Stimulated activated CD4-positive, alpha-beta T cell treated with anti-CD3 and anti-CD28 coated beads, Interleukin-1b, Interleukin-23, amount 100 ng/mL, for 1 hour (primary cell): ENCODE measurements at places on chromosomes 12 and 14.

DNA sequence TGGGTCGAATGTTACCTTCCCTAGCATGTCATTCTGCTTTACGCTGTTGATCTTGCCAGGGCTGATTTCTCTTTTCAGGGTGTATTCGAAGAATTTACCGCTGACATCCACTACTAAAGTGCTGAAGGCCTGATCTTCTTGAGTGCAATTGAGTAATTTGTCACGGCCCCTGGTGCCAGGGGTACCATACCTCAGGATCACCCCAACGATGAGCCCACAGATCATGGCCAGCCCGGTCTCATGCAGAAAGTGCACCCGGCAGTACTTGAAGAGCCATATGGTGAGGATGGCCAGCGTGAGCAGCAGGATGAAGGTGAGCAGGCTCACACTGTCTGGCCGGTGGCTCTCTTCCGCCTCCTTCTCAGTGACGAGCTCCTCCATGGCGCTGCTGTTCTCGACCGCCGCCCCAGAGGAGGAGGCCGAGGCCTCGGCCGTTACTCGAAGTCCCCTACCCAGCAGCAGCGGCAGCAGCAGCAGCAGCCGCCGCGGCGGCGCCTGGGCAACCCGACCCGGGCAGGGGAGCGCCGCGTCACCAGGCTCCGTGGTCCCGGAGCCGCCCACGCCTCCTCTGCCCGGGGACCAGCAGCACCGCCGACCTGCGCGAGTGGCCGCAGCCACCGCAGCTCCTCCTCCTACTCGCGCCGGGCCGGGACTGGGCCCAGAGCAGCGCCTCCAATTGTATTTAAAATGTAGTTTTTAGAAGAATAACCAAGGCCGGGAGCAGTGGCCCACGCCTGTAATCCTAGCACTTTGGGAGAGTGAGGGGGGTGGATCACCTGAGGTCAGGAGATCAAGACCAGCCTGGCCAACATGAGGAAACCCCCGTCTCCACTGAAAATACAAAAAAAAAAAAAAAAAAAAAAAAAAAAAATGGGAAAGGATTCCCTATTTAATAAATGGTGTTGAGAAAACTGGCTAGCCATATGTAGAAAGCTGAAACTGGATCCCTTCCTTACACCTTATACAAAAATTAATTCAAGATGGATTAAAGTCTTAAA lies 58.5 kb upstream of the TMPO start:
- no peak for DNase-seq

- DNase-seq: peak; percentile 23
Observed at GRCh38 chr12:93773122-93773871, 96.1 kb downstream of the CRADD start.

DNA sequence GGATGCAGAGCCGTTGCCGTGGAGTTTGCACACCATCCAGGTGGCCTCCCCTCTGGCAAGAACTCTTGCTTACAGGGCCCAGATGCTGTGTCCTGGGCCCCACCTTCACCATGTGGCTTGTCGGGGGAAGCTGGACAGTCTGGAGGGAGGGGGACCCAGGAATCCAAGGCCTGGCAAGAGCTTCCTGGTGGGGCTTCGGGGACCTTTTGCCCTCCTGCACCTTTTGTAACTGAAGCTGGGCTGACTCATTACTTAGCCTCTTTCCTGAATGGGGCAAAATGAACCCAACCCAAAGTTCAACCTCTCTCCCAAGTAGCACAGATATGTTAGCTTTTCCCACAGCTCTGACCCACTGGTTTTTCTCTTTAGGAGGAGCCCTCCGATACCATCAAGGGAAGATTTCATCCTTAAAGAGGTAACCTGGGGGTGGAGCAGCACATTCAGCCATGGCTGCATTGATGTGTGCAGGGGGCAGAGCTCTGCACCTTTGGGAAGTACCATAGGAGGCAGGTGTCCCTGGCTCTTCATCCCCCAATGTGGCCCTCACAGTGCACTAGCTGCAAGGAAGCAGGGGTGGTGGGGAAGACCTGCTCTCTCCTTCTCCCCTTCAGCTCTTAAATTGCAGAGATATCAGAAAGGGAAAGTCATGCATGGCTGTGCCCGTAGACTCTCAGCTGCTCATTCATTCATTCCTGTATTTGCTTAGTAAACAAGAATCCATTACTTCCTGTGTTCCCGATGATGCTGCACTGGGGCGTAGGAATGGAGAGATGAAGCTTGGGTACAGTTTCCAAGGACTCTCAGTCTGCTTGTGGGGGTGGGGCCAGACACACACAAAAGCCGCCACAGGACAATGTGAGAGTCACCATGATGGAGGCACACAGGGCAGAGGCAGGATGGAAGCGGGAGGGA lies 13.0 kb downstream of the MVK start:
- DNase-seq: no peak

DNA sequence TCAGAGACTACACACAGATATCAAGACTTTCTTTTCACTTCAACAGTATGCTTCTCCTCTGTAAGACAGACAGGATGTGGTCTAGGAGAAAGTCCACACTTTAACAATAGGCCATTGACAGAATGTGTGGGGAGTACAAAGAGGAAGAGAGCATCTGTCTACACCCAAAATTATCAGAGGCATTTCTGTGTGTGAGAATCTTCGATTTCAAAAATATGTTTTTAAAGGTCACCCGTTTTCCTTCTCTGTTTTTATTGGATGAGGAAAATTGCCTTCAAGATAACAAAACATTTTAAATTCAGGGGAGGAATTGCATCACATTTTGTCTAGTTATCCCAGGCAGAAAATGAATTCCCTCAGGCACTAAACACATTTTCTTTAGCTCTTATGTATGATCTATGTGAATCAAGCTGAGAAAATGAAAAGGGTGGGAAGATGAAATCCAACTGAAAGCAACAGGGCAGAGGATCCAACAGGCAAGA lies 16.4 kb downstream of the NAV3 start:
- DNase-seq: no peak

- no peak for DNase-seq
Observed at GRCh38 chr12:58500399-58500798, 419.9 kb downstream of the LRIG3 start.
